ENCODE measurements at places on chromosomes 12 and 14. TPM values are rescaled to one million over a fixed set of nuclear protein-coding genes. Genes with fewer than 3 reads are reported as not detected.
A peak's percentile ranks its signal among the peaks of the same experiment; 100 is the strongest.

Gene CD4
- total RNA-seq, result 0.72 TPM

Gene ZBTB1
- total RNA-seq, result 43.0 TPM

DNA sequence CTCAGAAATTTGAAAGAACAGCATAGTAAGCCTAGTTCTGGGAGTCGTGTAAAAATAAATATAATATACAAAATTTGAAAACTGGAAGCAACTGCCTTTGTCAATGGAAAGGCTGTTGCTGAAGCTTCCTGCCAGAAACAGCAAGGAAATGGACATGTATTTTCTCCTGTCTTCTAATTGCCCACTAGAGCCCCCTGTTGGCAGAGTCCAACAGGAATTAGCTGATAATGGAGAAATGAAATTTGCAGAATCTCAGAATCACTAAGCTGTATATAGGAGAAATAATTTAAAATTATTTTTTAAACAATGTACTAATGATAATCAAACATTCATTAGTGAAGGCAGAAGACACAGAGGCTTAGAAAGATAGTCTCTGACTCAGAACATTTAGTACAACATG is 414.8 kb downstream of the SLC6A15 start:
- DNase-seq, result no peak

GRCh38 chr12:64678835-64679234 is 68.5 kb downstream of the RASSF3 start:
- DNase-seq, result no peak

DNA sequence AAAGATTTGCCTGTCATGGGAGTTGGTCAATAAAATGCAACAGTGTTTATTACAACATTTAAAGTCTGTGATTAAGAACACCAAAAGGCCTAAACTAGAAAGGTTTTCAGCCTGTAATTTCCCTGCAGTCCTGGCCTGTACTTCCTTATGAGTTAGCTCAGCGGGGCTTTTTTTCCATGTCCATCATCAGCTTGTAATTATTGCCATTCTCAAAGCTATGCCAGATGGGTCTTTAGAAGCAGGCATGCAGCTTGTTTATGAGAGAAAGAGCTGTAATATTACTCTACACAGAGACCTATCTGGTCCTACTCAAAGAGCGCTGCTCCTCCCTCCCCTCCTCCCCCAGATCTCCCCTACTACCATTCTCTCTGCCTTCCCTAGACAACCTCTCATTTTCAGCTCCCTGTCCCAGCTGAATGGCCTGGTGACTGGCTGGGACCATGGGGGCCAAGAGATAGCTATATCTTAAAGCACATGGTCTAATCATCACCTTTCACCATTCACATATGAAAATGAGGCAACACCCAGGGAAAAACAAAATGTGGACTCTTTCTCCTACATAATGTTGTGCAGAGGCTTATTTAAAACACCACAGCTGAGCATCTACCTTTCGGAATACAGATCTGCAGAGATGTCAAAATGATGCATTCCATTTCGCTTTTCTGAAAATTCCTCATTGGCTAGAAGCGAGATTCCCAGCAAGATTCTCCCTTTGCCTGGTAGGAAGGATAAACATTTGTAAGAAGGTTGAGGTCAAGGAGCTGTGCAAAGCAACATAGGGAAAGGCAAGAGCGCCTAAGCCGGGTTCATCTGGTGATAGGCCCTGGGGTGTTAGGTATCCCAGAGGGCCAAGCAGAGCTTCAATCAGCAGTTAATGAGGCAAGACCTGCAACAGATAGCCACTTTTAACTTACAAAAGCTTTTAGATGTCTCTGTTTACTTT is 209.7 kb upstream of the CDKN3 start:
- no peak for DNase-seq

DNA sequence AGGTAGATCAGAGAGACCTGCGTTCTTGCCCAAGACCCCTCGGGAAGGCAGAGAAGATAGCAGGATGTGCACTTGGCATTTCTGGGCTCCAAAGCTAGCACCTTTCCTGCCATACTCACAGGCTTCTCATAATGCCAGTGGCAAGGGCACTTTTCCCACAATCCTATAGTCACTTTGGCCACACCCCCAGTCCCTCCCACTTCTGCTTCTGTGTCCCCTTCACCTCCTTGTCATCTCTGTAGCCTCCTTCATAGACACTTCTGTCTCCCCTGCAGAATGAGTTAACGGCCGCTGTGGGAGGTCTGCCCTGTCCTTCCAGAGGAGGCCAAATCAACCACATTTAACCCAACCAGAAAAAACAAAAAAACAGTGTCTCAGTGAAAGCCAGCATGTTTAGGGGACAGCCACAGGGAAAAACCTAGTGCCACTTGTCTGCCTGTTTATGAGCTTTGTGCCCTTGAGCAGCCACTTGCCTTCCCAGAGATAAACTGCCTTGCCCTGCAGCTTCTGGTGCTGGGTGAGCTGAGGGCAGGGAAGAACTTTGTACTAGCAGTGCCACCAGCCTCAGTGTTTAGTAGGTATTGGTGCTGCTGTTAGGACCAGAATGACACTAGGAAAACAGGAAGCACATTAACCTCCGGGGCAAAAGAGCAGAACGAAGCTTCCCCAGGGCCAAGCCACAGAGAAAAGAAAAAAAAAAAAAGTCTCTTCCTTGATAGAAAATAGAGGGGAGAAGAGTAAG is 193.0 kb upstream of the PWP1 start:
- DNase-seq, result no peak

GRCh38 chr12:52190860-52191729 is 719 bp downstream of the KRT80 start:
- DNase-seq, result no peak

GRCh38 chr14:79083356-79083755 is 913.2 kb downstream of the NRXN3 start:
- DNase-seq, result no peak

DNA sequence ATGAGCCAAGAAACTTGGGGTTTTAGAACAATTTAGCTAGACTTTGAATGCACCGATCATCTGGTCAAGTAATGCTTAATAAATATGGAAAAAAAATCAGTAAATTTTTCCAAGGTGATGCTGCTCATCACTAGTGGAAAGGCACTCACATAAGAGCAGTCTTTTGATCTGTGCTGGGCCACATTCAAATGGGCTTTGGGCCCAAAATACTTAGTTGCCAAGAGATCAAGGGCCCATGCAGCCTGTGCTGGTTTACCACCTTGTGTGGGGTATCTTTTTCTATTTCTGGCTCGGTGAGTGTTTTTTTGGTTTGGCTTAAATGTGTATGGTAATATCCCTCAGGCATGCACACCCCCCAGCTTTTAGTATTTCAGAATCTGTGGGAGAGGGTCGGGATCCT is 943.2 kb downstream of the TMTC2 start:
- no peak for DNase-seq

- no peak for DNase-seq
Measured at GRCh38 chr12:95533985-95534384, 17.3 kb downstream of the USP44 start.

DNA sequence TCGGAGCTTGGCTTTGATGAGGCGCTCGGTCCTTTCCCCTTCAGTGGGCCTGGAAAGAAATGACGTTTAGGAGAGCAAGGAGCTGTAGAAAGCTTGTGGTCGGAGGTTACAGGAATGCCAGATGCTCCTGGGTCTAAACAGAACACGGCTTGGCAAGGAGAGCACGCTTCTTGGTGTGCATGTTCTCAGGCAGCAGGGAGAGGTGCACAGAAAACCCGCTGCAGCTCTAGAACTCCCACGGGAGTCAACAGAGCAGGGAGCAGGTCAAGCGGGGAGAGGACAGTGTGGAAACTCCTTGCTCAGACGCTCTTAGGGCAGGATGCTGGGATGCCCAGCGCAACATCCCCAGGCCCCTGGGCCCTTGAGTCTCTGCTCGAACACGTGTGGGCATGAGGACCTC is 51.0 kb downstream of the SSH1 start:
- DNase-seq, result peak; percentile 53
